ENCODE measurements at places on chromosomes 1 and 21. TPM values are rescaled to one million over a fixed set of nuclear protein-coding genes. Genes with fewer than 3 reads are reported as not detected.

DNA sequence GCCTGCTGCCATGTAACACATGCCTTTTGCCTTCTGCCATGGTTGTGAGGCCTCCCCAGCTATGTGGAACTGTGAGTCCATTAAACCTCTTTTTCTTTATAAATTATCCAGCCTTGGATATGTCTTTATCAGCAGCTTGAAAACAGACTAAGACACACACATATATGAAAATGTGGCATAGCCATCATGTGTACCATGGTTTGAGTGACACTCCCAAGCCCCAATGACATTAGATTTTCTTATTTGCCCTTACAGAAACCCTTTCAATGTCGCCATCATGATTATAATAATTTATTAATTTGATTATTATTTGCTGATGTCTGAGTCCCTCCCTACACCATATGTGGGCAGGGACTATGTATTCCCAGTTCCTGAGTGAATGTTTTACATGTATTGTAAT, 63.5 kb upstream of the FGGY start:
- no peak for DNase-seq

- no peak for DNase-seq
Measured at GRCh38 chr1:17177651-17178050, 27.3 kb upstream of the PADI1 start.

- no peak for DNase-seq
Measured at GRCh38 chr21:18951271-18952038, 547.9 kb upstream of the TMPRSS15 start.

DNA sequence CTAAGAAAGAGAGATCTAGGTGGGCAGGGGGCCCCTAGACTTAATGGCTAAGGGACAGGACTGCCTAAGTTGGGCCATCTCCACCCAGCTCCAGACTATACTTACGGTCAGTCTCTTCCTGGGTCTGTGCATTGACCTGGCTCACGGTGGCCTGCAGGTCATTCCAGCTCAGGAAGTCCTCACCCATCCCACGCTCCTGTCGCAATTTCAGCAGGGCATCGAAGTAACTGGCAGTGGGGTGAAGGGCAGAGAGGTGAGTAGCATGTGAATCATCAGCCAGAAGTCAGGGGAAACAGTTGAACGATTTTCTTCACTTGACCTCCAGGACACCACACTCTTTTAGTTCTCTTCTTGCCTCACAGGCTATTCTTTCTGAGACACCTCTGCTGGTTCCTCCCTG, 20.5 kb downstream of the IQGAP3 start:
- no peak for DNase-seq

GRCh38 chr1:55816456-55817426, 601.6 kb upstream of the USP24 start:
- no peak for DNase-seq

DNA sequence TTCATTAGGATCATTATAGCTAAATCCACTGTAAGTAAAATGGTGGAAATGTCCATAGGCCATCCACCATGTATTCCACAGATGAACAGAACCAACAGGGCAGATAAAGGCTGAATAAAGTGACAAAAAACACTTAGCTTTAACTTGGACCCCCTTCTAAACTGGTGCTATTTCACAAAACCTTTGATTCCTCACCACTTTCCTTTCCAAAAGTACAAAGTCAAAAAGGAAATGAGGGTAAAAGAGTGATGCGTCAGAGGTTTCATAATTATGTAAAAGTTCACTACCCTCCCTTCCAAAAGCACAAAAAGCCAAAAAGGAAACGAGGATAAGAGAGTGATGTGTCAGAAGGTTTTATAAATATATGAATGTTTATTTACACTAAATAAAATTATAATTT, 172.2 kb downstream of the TBX15 start:
- DNase-seq: no peak

DNA sequence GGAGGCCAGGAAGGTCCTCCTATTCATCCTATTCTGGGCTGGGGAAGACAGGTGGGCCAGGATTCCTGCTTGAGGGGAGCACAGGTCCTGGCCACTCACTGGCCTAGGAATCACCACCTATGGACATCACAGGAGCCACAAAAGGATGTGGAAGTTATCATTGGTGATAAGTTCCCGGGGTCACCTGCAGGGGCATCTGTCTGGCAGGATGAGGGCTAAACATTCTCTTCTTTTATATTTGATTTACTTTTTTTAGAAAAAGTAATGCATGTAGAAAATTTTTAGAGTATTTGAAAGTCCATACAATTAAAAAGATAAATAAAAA, 33.2 kb upstream of the KIAA0040 start:
- DNase-seq: no peak

GRCh38 chr21:46078978-46079351, 18.9 kb upstream of the COL6A2 start:
- peak; percentile 35 for DNase-seq

DNA sequence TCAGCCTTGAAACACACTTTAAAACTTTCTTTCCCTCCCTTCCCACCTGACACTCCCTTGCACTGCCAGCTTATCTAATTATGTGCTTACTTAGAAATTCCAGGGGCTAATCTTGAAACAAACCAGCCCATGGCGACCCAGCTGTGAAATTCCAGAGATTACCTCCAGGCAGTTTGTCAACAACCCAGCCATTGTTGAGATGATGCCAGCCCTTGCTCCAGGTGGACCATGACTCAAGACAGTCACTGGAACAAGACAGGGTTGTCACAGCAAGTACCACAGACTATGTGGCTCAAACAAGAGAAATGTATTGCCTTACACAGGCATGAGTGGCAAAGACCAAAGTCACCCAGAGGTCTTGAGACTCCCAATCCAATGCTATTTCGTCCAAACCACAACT, 7.9 kb downstream of the FYB2 start:
- DNase-seq: no peak

DNA sequence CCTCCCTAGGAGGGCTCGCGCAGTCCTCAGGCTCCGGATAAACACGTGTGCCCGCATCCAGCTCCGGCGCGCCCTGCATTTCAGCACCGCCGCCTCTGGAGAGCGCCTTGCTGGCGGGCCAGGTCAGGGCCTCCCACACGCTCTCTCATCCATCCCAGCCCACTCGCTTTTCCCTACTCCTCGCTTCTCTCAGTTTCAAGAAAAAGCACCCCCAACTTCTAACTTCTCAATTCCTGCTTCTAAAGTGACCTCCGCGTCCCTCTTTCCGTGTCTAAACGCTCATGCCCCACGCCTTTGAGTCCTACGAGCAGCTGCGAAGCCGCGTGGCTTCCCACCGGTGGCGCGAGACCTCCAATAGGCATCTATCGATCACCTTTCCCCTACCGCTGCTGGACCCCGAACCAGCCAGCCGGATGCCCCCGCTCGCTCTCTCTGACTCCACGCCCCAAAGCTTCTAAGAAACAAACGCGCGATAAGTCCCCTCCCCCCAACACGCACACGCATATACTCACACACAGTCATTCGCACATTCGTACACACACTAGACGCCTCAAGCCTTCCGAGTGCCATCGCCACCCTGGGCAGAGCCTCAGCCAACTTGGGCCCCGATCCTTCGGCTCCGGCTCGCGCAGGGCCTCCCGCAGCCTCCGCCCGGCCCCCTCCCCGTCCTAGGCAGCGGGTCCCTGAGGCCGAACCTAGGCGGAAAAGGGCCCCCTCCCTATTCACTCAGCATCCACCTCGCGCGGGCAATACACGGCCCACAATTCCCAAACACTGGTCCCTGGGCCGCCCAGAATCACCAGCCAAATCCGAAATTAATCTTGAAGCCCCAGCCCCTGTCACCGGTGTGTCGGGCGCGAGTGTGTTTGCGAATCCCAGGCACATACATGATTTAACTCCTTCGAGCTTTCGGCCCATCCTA, 1.1 kb downstream of the NMNAT2 start:
- peak; percentile 14 for DNase-seq

GRCh38 chr1:179079113-179079761, 2.6 kb upstream of the TOR3A start:
- DNase-seq: peak; percentile 59

NAXE gene
- 63.0 TPM for total RNA-seq

FCRL1 gene
- not detected for total RNA-seq
